Hepatocyte (in vitro differentiated cells): ENCODE measurements at places on chromosomes 12 and 14. TPM values are rescaled to one million over a fixed set of nuclear protein-coding genes. Genes with fewer than 3 reads are reported as not detected.

Gene SLC5A8
- polyA plus RNA-seq: not detected in 2 replicates

- no peak for DNase-seq
Measured at GRCh38 chr12:79426121-79426520, 264.6 kb downstream of the PAWR start.

Gene SLC6A12
- 3.9 and 6.1 TPM in 2 replicates for polyA plus RNA-seq

- DNase-seq: peak; percentile 64
Measured at GRCh38 chr12:3962631-3963483, 89.7 kb upstream of the PARP11 start.

- peak; percentile 86 for DNase-seq
Measured at GRCh38 chr12:121872546-121873215, 14.0 kb upstream of the HPD start.

DNA sequence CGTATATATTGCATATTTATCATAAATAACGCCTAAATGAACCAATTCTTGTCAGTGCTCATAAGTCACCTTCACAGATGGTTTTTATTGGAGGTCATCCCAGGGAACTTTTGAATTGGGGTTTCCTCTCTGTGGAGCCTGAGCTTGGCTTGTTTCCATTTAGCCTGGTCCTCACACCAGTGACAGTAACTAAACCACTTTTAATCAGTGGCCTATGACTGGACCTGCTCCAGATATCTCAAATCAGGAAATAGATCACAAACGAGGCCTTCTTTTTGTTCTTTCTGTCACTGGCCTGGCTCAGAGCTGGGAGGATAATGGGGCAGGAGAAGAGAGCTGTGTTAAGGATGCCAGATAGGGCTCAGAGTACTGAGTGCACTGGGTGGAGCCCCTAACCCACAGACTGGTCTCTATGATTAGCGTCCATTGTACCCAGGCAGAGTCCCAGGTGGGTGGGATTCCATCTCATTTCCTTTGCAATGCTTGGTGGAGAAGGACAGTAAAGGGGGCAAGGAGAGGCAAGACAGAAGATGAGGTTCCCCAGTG, 92.4 kb downstream of the NUAK1 start:
- no peak for DNase-seq

- DNase-seq: no peak
Measured at GRCh38 chr12:69266036-69266635, 26.8 kb downstream of the CPSF6 start.

- DNase-seq: no peak
Measured at GRCh38 chr12:117300174-117300573, 61.3 kb downstream of the NOS1 start.

DNA sequence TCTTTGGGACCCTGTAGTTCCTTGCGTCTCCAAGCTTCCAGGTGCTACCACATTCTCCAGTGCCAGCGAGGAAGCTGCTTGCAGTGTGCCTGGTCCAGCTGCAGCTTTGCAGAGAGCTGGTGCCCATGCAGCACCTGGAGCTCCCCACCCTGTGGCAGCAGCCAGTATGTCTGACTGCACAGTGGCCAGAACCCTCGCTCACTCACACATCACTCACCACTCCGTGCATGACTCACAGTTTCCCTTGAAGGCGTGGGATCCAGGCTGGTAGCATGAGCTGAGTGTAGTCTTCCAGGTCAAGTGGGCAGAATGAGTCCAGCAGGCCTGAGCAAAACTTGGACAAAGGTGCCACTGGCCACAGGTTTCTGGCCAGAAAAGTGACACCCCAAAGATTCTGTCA, 33.6 kb downstream of the SDR9C7 start:
- no peak for DNase-seq

Gene PIWIL1
- not detected in 2 replicates for polyA plus RNA-seq
